Activated CD4-positive, alpha-beta T cell treated with anti-CD3 and anti-CD28 coated beads for 24 hours (primary cell): ENCODE measurements at places on chromosomes 2 and 18.

DNA sequence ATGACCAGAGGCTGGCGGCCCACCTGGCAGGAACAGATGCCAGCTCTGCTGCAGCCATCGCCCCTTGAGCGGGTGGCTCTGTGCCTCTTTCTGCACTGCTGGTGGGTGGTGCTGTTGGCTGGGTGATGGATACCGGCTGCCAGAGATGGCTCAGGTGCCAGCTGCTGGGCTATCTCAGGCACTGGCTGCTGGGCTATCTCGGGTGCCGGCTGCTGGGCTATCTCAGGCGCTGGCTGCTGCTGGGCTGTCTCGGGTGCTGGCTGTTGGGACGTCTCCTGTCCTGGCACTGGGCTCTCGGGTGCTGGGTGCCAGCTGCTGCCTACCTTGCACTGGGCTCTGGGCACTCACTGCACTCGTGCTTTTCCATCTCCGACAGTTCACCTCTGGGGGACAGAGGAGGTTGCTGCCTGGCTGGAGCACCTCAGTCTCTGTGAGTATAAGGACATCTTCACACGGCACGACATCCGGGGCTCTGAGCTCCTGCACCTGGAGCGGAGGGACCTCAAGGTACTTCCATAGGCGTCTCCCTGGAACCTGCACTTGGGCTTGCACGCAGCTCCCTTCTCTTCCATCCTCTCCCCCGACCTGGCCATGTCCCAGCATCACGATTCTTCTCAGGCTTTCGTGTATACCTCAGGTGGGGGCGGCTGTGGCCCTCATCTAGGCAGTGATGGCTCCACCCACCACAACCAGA is 98.4 kb downstream of the USP40 start:
- no peak for DNase-seq

DNA sequence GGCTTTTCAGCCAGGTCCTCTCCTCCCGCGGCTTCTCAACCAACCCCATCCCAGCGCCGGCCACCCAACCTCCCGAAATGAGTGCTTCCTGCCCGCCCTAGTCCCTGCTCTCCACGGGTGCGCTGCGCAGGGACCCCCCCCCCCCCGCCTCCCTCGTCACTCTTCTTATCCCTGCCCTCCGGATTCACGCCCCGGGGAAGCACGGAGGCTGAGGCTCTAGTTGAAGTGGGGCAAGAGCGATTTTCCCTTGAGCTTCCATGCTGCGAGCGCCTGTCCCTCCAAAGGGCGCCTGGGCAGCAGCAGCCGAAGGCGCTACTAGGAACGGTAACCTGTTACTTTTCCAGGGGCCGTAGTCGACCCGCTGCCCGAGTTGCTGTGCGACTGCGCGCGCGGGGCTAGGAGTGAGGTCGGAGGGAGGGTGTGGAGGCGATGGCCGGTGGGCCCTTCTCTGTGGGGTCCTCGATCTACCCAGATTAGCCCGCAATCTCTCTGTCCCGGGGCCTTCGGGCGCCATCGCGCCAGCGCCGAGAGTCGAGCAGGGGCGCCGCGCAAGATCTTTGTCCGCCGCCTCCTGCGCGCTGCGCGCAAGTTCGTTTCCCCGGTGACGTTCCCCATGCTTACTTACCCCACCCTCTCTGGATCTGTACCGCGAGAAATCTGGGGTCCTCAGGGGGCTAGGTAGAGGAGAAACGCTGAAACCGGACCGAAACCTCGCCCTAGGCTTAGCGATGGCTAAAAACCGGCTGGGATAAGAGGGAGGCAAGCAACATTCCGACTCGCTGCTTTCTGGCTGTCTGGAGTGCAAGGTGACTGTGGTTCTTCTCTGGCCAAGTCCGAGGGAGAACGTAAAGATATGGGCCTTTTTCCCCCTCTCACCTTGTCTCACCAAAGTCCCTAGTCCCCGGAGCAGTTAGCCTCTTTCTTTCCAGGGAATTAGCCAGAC is 677 bp downstream of the GAD1 start:
- no peak for DNase-seq

- DNase-seq = no peak
Measured at GRCh38 chr18:34744569-34744968, 34.5 kb downstream of the DTNA start.

DNA sequence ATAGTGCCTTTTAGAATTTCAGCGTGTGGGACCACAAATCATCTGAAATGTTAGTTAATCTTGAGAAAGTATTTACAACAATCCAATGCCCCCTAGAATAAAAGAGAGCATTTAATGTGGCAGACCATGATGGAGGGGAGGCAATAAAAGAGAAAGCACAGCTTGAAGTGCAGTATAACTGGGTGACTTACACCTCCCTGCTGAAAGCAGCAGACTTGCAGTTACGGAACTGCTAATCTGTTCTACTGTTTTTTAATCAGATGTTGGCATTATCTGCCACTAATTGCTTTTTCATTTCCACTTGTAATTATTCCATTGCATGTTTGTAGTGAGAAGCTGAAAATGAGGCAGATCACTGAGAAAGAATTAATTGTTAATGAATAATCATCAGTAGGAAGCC is 130.5 kb upstream of the ITGA4 start:
- DNase-seq = no peak

DNA sequence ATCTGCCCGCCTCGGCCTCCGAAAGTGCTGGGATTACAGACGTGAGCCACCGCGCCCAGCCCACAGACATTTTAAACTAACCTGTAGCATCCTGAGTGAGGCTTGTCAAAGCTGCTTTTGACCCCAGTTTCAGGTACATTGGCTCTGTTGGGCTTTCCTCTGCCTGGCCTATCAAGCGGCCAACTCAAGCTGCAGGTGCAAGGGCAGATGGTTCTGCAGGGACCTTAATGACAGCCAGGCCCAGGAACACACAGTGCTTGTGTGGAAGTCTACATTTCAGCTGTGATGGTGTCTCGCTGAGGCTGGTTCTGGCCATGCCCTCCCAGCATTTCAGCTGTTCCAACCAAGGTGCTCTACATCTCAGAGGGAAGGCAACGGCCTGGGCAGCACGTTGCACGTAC is 18.4 kb downstream of the INPP4A start:
- no peak for DNase-seq

DNA sequence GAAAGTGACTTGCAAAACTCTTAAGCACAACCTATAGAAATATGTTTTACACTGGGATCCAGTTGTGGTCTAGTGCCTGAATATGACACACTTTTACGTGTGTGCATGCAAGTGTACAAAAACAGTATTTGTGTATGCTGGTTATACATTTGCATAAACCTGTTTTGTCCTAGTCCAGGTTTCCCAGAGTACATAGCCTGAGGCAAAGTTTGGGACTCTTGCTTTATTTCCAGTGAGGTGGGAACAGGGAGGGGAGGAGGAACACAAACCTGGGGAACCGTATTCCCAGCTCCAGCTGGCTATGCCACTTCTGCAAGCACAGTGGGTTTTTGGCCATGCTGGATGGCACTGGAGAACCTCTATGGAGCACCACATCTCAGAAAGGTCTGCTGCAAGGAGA is 481.1 kb upstream of the HS6ST1 start:
- no peak for DNase-seq

GRCh38 chr2:74006459-74006858 is 21.7 kb downstream of the TET3 start:
- no peak for DNase-seq

- DNase-seq = no peak
Measured at GRCh38 chr2:47819834-47820233, 36.9 kb downstream of the MSH6 start.

GRCh38 chr2:55252832-55253231 is 16.2 kb downstream of the MTIF2 start:
- no peak for DNase-seq

GRCh38 chr2:136736236-136736635 is 29.1 kb upstream of the THSD7B start:
- no peak for DNase-seq

GRCh38 chr2:46937471-46937901 is 21.9 kb upstream of the MCFD2 start:
- DNase-seq = no peak
